ENCODE measurements at places on chromosomes 6 and 20.

GRCh38 chr6:43865932-43866645, 96.1 kb downstream of the VEGFA start:
- DNase-seq = no peak

DNA sequence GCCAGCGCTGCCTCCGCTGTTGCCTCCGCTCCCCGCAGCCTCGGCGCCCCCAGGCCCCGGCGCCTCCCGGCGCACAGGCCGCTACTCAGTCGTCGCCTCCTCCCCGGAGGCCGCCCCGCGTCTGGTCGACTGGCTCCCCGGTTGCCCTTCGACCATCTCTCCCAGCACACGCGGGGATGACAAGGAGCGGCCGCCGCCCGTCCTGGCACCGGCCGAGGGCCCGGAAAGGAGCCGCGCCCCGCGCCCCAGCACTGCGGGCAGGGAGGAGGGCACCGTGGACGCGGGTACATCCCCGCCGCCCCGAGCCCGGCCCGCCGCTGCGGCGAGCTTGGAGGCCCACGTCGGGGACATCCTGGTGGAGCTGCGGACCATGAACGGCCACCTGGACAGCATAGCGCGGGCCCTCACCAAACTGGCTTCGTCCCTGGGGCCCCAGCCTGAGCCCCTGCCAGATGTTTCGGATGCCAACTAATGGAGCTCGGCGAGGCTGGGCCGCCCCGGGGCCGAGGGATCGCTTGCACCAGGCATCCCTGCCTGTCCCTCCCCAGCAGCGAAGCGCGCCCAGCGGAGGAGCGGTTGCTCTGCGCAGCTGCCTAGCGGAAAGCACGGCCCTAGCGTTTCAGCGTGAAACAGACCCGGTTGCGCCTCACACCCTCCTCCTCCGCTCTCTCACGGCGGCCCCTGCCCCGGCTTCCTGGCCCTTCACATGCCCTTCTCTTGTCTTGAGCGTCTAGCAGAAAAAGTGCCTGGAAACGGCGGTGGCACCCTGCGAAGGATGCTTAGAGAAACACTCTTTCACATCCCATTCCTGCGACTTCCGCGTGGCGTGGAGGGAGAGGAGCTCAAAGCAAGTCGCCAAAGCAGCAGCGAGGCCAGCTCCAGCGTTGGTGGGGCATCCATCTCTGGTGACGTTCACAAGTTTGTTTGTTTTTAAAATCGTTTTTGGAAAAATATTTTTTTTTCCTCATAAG, 285.8 kb upstream of the SUPT3H start:
- DNase-seq = peak; percentile 61

DNA sequence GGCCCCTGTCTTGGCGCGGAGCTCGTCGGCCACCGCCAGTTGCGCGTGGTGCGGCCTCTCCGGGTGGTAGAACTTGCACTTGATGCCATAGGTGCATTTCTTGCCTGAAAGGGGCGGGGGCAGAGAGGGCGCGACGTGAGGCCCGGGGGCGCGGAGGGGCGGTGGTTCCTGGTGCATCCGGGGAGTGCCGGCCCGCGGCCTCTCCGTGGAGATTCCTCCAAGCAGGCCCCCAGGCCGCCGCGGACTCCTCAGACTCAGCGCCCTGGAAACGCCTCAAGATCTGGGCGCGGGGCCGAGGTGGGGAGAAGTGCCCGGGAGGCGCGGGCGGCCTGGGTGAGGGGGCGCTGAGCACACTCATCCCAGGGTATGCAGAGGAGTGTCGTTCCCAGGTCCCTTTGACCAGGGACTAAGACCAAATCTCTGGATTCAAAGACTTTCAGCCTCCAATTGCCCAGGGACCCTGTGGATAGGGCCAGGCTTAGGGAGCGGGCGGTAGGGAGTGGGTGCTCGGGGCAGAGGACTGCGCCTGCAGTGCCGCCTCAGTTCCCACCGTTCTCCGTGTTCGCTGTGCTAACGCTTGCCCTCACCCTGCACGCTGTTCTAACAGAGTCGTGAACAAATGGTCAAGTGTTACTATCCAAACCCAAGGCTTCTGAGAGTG, 33.3 kb downstream of the ZC3H12D start:
- no peak for DNase-seq

DNA sequence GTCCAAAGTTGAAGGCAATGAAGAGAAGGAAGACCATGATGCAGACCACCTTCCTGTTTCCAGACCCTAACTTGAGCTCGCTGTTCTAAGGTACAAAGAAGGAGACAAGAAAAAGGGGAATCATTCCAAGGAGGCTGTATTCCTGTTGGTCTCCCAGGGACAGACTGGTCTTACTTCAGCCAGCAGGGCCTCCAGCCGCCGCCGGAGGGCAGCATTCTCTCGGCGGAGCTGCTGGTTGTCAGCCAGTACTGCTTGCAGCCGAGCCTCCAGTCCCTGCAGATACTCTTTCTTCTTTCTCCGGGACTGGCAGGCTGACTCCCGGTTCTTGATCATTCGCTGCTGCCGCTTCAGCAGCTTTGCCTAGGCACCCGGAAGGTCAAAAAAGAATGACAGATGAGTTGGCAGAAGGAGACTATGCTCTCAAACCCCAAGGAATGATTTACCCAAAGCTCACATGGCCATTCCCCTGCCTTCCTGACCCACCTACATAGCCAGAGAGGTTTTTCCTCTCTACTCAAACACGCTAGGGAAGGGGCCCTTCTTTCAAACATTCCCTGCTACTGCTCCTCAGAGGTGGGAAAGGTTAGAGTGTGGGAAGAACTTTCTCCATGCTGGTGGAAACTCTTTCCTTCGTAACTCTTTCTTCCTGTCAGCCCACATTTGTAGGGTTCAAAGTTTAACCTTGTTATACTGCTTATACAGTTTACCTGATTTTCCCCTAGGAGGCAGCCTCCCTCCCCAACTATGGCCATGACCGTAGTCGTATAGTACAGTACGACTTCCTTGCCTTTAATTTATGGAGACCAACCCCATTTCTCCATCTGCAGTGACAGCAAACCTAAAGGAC, 9.0 kb downstream of the ATF6B start:
- DNase-seq = peak; percentile 62

GRCh38 chr6:140830666-140831065, 1302.1 kb upstream of the GJE1 start:
- no peak for DNase-seq

DNA sequence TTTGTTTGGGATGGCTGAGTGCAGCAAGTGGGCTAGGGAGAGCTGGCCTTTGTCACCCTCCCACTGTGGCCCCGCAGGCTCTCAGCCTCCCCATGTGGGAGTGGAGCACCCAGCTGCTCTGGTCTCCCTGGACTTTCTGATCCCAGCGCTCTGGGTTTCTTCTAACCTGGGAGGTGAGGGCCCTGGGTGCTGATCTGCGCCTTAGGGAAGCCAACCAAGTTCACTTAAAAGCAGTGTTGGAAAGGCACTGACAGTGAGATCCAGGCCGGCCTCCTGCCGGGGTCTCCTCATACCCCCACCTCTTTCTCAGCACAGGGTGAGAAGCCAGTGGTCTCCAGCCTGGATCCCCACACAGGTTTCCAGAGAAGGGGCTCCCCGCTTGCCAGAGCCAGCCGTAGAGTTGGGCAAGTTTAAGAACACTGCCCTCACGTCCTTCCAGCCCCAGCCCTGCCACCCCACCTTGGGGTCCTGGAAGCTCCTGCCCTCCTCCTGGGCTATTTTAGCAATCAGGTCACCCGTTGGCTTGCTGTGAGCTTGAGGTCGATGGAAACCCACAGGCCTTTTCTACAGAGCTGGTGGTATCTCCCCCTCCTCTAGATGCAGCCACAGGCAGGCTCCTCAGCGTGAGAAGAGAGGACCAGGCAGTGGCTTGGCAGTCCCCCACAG, 9.6 kb downstream of the C20orf203 start:
- no peak for DNase-seq

DNA sequence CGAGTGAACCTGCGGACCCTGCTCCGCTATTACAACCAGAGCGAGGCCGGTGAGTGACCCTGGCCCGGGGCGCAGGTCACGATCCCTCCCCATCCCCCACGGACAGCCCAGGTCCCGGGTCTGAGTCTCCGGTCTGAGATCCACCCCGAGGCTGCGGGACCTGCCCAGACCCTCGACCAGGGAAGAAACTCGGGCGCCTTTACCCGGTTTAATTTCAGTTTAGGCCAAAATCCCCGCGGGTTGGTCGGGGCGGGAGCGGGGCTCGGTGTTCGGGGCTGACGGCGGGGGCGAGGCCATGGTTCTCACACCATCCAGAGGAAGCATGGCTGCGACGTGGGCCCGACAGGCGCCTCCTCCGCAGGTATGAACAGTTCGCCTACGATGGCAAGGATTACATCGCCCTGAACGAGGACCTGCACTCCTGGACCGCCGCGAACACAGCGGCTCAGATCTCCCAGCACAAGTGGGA, 46.9 kb upstream of the TRIM26 start:
- no peak for DNase-seq

GRCh38 chr6:6771224-6771945, 182.9 kb downstream of the LY86 start:
- no peak for DNase-seq

- DNase-seq = no peak
Measured at GRCh38 chr20:19652591-19653026, 105.4 kb upstream of the RIN2 start.

DNA sequence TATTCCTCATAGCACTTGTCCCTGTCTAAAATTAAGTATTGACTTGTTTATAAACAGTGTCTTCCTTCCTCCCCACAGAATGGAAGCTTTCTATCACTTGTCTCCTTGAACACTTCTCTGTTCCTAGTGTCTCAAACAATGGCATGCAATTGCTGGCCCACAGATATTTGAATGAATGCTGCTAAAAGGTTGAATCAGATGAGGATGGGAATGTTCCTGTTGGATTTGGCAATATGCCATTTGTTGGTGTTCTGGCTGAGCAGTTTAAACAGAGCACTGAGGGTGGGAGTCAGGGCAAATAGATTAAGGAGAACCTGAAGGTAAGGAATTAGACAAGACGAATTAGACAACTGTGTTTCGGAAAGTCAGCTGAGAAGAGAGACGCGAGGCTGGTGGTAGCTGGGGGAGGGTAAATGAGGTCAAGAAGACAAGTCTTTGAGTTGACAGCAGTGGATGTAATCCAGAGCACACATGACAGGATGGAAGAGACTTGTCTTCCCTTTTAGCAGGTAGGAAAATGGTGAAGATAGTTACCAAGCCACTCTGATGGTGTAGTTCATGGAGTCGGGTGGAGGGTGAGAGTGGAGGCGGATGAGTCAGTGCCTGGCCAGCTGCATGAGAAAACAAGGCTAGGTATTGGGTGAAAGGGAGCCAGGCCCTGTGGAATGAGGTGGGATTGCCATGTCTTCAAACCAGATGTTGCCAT, 58.3 kb upstream of the GNRH2 start:
- no peak for DNase-seq

GRCh38 chr6:153790876-153791473, 248.1 kb upstream of the OPRM1 start:
- DNase-seq = no peak

- DNase-seq = no peak
Measured at GRCh38 chr20:13267231-13267630, 46.2 kb downstream of the ISM1 start.

DNA sequence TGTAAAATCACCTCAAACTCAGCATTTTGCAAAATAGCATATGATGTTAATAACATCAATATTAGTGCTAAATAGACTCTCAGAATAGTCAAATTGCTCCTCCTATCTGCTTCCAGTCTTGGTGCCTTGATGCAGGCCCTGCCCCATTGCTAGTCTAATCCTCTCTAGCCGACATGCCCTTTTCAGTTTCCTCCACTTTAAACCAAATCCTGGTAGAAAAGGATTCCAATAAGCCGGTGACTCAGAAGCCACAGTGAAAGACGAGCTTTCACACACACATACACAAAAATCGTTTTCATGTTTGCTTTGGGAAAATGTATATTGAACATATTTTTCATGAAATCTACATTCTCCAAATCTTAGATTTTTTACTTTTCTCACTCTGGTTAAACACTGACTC, 203.1 kb downstream of the LMBRD1 start:
- no peak for DNase-seq

DNA sequence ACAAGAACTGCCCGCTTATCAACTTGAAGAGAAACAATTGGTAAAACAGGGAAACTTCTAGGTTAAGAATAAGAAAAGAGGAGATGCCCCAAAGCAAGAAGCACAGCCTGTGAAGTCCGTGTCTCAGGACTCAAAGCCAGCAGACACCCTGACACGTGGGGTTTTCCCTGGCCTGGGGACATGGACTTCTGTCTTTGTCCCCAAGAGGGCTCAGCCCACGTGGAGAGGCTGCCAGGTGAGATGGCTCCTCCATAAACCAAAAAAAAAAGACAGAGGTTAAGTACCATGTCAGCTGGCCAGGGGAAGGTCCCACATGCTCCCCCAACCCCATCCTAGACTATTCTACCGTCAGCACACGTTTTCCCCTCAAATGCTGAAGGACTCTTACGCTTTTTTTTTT, 9.9 kb downstream of the SERPINB6 start:
- DNase-seq = no peak

- DNase-seq = no peak
Measured at GRCh38 chr6:39669973-39670342, 55.2 kb downstream of the KIF6 start.

DNA sequence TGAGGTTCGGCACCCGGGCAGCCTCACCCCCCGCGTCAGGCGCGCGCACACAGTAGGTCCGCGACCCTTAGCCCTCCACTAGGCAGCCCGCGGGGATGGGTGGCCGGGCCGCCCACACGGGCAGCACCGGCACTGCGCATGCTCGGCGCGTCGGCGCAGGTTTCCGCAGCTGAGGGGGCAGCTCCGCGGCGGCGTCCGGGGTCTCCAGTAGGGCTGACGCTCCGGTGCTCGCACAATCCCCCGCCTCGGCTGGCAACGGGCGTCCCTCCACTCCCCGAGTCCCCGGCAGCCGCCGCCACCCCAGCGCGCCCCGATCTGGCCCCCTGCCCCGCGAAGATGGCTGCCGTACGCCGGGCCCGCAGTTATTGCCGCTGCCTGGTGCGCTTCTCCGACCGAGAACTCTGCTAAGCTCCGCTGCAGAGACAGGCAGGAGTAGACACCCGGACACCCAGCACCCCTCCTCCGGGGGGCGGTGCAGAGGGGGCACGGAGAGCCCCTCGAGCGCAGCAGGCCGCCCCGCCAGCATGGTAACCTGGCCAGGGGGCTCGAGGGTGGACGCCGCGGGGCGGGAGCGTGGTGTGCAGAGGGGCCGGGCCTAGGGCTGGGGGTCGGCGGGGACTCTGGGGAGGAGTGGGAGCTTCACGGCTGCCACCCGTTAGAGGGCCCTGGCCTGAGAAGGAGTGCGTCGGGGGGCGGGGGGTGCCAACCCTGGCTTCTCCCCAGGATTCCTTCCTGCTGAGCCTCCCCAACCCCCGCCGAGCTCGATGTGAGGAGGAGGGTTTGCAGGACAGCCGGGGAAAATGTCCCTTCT, at the start of gene FBXO9:
Gene FBXO9 (plus strand): TSS at position 139 of the 811 bp plus-strand sequence. CDS start 386 bp downstream, at position 525.
- DNase-seq = peak; percentile 61

- no peak for DNase-seq
Measured at GRCh38 chr6:151647976-151648639, 154.3 kb downstream of the CCDC170 start.

DNA sequence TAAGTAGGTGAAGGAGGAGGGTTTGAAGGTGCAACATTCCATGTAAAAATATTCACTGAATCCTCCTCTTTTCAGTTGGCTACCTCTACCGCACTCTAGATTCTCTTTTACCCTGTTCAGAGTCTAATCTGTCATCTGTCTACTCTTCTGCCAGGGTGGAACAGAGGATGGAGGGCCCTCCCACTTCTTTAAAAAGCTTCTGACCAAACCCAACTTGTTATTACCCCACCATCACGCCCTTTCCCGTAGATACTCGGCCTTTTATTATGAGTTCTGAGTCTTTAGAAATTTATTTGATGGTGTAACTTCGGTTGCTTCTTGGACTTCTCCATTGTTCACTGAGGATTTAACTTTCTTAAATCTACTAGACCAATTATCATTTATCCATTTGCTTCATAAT, 11.7 kb downstream of the STX11 start:
- no peak for DNase-seq
